Vagina (tissue), 2 donors: ENCODE measurements at places on chromosomes 16 and 17.

DNA sequence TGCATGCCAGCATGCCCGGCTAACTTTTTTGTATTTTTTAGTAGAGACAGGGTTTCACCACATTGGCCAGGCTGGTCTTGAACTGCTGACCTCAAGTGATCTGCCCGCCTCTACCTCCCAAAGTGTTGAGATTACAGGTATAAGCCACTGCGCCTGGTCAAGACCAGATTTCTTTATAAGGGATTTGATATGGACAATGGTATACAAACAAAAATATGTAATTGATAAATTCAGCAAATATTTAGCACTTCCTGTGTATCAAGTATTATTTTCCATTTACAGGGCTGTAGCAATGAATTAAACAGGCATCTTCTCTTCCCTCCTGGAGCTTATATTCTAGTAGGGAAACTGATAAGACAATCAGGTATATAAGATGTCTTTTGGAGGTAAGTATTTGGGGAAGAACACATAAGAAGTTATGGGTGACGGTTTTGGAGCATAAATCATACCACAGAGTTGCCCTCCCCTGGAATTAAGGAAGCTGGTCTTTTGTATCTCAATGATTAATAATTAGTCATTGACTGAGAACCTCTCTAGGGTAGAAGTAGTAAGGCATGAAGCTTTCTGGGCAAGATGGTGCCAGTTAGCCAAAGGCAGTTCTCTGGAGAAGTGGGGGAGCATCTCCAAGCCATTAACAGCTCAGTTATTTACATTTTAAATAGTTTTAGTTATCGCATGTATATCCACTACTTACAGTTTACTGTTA is 35.8 kb downstream of the TANC2 start:
- DNase-seq = no peak

DNA sequence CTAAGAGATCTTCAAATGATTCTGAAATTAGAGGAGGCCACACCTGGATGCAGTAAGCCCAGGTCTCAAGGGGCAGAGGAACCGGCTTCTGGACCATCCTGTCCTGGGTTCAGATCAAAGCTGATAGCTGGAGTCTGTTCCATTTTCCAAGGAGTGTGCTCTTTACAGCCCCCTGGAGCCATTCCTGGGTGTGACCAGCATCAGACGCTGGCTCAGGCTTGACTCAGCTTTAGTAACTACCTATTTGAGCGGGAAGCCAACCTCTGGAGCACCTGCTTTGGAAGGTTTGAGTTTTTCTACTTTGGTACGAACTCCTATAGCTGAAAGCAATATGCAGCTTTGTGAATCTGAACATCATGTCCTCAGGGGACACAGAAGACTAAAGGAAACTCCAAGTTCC is 12.9 kb upstream of the BBS2 start:
- DNase-seq = no peak

- no peak for DNase-seq
Measured at GRCh38 chr17:42886283-42887176, 14.1 kb upstream of the G6PC1 start.

GRCh38 chr17:73347351-73347750 is 35.5 kb upstream of the CDC42EP4 start:
- DNase-seq = no peak

GRCh38 chr17:32546031-32546444 is 59.2 kb downstream of the CDK5R1 start:
- no peak for DNase-seq

GRCh38 chr16:69083306-69083941 is 22.0 kb upstream of the HAS3 start:
- DNase-seq = no peak

GRCh38 chr17:42980274-42980765 is at the start of gene RUNDC1:
TSS of gene RUNDC1 (plus strand) at chr17:42980565. CDS start at chr17:42980577, 12 bp downstream.
- no peak for DNase-seq

GRCh38 chr17:38341035-38341721 is 2.6 kb downstream of the GPR179 start:
- DNase-seq = no peak

DNA sequence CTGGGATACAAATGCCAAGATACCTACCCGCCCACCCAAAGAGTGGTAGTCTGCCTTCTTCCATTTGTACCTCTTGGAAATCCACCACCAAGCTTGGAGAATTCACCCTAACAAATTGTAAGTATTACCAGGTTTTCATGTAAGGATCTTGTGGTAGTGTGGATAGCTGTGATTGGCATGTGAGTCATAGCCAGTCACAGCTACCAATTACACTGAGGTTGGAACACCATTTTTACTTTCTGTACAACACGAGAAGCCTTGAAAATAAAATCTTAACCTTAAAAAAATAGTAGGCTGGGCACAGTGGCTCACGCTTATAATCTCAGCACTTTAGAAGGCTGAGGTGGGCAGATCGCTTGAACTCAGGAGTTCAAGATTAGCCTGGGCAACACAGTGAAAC is 18.5 kb upstream of the SLC35G3 start:
- no peak for DNase-seq

- DNase-seq = no peak
Measured at GRCh38 chr17:67253384-67253783, 8.4 kb upstream of the HELZ start.

GRCh38 chr16:55248058-55248457 is 75.9 kb upstream of the IRX6 start:
- DNase-seq = no peak

GRCh38 chr17:74274060-74274708 is at the start of gene DNAI2:
TSS of gene DNAI2 (plus strand) at chr17:74274234. CDS start at chr17:74281818, 7,584 bp downstream.
- no peak for DNase-seq

GRCh38 chr16:65372171-65372570 is 250.3 kb upstream of the CDH11 start:
- no peak for DNase-seq

DNA sequence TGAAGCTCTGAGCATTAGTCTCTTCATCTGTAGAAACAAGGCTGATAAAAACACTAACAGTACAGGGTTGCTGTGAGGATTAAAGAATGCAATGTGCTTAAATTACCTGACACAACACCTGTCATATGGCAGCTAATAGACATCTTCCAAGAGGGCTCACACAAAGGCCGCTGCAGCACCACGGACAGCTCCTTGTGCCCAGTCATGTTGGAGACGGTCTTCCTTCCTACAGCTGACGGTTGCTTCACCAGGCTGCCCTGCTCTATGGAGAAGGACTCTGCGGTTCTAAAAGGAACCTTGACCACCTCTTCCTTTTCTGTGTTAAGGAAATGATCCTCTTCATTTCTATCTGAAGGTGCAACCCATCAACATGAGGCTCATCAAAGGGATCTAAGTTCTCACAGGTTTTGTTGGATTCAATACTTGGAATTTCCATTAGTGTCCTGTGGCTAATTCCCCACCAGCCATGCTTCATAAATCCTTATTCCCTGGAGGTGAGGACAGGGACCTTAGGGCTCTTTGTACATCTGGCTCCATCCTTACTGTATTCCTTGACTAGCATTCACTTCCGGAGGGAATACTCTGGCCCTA is 138.9 kb upstream of the CES5A start:
- no peak for DNase-seq

GRCh38 chr16:9348912-9349311 is 257.5 kb downstream of the HAPSTR1 start:
- no peak for DNase-seq

DNA sequence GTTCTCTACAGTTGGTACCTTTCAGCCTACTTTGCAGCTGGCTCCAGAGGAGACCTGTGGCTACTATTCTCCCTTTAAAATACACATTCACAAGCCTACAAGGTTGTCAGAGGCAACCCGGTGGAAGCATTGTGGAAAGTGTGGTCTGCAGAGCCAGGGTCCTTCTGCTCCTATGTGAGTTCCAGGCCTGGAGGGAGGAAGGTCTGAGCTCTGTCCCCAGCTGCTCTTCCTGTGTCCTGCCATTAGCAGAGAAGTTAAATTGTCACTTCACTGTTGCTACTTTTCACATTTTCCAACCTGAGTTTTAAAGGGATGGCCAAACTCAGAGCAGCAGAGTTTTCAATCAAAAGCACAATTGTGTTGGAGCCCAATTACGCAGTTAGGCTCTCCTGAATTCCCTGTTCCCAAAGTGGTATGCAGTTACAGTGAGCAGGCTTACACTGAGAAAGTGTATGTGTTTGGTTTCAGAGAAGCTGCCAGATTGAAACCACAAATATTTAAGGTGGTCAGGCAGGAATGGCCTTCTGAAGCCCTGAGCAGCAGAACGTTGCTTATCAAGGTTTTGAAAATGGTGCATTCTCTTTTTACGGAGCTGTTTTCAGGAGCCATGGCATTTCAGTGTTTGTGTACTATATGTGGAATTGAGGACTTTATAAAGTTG is 25.0 kb downstream of the MAP3K3 start:
- no peak for DNase-seq

DNA sequence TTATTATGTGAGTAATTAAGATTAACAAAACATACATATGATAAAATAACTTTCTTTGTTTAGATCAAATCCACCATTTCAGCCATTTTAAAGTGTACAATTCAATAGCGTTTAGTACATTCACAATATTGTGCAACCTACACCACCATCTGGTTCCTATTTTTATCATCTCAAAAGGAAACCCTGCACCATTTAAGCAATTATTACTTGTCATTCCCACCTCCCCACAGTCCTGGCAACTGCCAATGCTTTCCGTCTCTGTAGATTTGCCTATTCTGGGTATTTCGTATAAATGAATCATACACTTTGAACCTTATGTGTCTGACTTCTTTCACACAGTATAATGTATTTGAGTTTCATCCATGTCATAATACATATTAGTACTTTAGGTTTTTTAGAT is 162.5 kb upstream of the CNTNAP4 start:
- no peak for DNase-seq

DNA sequence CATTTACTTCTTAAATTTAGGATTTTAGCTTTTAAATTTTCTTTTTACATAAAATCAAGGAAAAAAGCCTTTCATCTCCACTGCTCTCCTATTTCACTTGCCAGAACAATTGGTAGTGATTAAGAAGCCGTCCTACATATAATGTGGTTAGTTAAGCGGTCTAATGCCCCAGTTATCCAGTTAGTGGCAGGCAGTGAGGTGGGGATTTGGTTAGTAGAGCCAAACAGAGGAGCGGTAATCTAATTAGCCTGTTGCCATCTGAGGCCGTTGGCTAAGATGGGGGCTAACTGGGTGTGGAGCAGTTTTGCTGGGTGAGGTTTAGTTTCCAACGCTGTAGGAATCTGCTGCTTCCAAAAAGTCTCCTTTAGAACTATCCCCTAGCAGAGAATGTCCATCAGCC is 22.4 kb downstream of the SNX11 start:
- no peak for DNase-seq

DNA sequence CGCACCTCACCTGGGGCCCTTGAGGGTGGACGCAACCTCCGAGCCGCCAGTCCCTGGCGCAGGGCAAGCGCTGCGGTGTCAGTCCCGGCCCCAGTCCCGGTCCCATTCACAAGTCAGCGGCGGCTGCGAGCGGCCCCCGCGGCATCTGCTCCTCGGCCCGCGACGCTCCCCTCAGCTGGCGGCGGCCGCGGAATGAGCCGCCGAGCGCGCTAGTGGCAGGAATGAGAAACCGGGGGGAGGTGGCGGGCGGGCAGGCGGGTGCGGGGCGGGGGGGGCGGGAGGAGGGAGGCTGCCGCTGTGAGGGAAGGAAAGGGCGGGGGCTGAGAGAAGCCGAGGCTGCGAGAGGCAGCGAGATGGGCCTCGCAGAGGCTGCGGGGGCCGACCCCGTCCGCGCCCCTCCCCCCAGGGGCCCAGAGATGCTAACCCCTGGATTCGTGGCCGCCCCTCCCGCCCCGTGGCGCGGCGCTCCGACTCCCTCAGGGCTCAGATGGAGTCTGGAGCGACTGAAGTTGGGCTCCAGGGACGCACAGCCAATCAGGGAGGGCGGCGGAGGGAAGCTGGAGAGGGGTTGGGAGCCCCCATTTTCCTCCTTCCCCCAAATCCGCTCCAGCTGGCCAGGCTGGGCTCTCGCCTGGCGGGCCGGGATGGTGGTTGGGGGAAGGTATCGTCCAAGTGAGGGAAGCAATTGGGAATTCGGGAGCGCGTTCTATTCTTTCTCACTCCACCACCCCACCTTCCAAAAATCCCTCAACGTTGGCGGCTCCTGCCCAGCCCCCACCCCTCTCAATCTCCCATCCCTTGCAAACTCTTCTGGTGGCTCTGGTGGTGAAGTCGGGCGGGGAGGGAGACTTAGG is at the start of gene CDH11:
CDH11 (minus strand) TSS at position 194 of the 854 bp plus-strand sequence. CDS start 117,194 bp downstream, outside the sequence.
- DNase-seq = no peak

- DNase-seq = no peak
Measured at GRCh38 chr16:73037845-73038570, 9.9 kb downstream of the ZFHX3 start.

DNA sequence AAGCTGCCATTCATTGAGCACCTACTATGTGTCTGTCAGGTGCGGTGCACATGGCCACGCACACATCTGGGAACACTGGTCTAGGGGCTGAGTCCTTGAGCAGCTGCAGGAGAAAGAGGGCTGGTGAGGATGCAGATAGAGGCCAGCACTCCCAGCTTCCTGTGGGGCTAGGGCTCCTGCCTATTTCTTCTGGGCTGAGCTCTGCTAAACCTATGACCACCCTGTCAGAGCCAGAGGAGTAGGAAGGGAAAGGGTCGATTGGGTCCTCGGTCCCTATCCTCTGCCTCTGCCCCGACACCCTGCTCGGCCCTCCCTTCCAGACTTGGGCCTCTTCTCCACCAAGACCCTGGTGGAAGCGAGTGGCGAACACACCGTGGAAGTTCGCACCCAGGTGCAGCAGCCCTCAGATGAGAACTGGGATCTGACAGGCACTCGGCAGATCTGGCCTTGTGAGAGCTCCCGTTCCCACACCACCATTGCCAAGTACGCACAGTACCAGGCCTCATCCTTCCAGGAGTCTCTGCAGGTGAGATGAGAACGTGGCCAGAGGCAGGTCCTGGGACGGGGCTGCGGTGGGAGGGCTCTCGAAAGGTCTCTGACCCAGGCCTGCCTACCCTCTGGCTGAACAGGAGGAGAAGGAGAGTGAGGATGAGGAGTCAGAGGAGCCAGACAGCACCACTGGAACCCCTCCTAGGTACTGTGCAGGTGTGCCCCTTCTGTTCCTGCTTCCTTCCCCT is 4.0 kb upstream of the TMEM88 start:
- DNase-seq = no peak
